NCI-H2081 (cell line): ENCODE measurements at places on chromosomes 2 and 18.

DNA sequence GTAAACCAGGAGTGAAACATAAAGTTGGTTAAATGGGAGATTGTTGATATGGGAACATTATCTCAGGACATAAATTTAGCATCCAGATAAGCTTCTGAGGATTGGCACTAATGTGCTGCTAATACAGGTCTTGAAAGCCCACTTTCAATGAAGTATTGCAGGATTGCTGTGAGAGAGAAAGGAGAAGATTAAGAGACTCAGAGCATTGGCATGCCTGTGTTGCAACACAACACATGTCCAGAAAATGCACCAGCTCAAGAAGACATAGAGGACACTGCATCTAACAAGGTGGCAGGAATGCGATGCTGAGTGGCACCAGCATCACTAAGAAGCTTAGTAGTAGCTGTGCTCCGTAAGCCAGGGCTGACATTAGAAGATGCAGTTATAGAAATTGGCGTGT is 728.9 kb downstream of the SUCLG1 start:
- no peak for DNase-seq

- no peak for DNase-seq
Measured at GRCh38 chr18:66103550-66103949, 352.7 kb downstream of the CDH7 start.

DNA sequence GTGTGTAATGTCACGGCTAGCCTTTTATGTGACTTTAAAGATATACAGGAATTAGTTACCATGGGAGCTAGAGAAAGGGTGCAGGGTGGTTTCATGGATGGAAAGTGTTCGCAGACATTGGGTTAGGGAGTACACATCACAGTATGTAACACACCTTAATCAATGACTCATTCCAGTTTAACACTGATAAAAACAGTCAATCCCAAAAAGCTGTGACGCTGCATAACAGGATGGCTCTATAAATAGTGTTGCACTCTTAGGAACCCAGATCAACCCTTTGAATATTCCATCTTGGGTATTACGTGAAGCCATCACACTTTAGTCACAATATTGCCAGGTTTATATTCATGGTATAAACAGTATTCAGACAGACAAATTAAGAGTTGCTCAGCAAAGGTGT is 33.6 kb downstream of the CAB39 start:
- DNase-seq: no peak

- peak; percentile 50 for DNase-seq
Measured at GRCh38 chr2:156189143-156189542, 143.4 kb downstream of the NR4A2 start.
